Right renal cortex interstitium (tissue), 3 donors: ENCODE measurements at places on chromosomes 13 and 19. TPM values are rescaled to one million over a fixed set of nuclear protein-coding genes. Genes with fewer than 3 reads are reported as not detected.

Gene SMAD9
- polyA plus RNA-seq, result 29.3 TPM

DNA sequence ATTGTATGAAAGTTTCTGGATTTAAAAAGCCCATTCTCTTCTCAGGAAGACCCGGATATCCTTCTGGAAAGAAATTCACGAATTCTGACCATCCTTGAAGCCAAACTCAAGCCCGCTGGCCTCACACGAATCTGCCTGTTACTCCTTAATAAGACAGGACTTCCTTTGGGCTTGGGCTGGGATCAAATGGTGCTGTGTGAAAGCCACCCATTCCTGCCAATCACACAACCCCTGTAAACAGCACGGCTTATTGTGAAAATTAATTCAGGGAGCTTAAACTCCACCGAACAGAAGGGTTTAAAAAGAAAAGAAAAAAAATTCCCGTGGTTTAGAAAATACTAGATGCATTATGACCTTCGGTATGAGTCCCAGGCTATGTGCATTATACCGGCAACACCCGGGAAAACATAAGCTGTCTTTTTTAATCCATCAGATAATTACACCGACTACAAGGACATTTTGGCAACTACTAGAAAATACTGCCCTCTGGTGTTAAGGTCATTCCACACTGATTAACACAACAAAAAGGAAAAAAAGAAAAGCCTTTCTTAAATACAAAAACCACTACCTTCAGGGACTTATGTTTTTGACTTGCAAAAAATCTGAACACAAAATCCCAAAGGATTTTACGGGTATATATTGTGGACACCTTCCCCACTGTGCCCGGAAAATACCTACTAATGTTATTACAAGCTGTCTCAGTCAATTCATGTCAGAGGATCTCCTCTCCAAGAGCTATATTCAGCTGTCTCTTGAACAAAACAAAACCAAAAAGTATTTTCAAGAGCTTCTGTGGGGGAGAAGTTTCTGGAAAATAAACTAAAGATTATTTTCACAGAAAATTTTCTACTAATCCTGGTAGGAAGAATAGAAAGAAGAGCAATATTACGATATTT is 76.0 kb upstream of the LSM14A start:
- peak; percentile 45 for DNase-seq

Gene CCNA1
- 0.79 TPM for polyA plus RNA-seq

DNA sequence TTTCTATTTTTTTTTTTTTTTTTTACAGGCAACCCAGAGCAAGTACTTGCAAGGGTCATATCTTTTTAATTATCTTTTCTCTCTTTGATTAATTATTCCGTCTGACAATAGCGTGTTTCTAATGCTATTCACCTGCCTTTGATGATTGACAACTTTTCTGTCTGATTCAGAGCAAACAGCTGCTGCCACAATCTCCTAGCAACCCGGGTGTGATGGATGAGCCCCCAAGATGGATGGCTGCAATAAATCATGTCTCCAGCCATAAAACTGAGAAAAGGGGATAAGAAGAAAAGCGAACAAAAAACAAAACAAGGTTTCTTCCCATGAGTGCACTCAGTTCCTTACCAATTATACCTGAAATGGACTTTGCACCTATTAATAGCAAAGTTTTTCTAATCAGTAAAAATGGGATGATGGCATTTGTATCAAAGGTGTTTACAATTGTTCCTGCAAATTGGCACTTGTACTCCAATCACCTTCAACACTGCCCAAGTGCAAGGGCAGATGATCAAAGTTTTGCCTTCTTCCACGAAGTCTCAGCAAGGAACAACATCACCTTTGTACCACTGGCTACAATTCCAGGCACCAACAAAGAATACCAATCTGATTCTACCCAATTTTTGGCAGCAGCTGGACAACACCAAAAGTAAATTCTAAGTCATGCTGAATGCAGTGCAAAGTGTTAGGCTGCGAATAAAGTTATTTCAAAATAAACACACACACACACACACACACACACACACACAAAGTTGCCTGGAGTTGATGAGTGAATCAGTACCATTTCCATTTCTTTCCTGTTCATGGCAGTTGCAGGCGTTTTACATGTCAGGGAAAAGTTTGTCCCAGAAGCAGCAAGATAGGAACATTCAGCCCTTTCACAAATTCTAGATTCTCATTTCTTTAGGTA is 12.0 kb downstream of the TSHZ3 start:
- DNase-seq, result no peak

Gene EID2B
- polyA plus RNA-seq, result 4.0 TPM

- DNase-seq, result no peak
Measured at GRCh38 chr19:38921420-38922274, 8.9 kb downstream of the SARS2 start.

Gene KLK12
- not detected for polyA plus RNA-seq

- no peak for DNase-seq
Measured at GRCh38 chr19:44580366-44580895, 32.9 kb upstream of the IGSF23 start.

DNA sequence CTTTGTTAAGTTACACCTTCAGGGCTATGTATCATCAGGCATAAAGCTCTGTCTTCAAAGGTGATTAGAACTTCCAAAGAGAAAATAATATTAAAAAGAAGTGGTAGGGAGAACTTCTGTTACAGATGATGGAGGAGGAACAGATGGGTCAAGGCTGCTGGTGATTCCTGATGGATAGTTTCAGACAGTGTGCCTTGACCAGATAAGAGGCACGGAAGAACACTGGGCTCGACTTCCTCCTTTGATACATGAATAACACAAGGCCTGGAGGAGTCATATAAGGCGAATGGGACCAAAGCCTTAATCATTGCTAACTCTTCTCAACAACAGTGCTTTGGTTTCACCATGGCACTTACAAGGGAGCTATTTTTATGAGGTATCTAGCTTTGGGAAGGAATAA is 128.1 kb upstream of the RXFP2 start:
- no peak for DNase-seq

Gene CLEC11A
- 25.3 TPM for polyA plus RNA-seq
